Stimulated activated CD8-positive, alpha-beta memory T cell treated with anti-CD3 and anti-CD28 coated beads, Interleukin-15, amount 100 ng/mL, for 24 hours (primary cell): ENCODE measurements at places on chromosomes 7 and 10.

GRCh38 chr7:130929896-130930659, 196.1 kb upstream of the KLF14 start:
- DNase-seq: no peak

DNA sequence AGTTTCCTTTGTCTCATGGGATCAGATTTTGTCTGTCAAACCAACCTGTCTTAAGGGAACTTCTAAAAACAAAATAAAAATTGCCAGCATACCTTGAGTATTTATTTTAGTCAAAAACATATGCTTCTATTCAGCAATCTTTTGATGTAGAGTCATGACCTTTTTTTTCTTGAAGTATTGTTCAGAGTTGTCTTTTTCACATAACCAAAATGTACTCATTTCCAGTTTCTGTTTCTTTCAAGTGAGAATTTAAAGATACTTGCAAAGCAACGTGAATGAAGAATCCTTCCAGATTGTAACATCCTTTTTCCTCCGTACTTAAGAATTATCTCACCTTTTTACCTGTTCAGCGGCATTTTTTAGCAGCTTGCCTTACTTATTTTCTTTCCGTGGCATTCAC, 37.8 kb downstream of the GNAI1 start:
- DNase-seq: no peak

DNA sequence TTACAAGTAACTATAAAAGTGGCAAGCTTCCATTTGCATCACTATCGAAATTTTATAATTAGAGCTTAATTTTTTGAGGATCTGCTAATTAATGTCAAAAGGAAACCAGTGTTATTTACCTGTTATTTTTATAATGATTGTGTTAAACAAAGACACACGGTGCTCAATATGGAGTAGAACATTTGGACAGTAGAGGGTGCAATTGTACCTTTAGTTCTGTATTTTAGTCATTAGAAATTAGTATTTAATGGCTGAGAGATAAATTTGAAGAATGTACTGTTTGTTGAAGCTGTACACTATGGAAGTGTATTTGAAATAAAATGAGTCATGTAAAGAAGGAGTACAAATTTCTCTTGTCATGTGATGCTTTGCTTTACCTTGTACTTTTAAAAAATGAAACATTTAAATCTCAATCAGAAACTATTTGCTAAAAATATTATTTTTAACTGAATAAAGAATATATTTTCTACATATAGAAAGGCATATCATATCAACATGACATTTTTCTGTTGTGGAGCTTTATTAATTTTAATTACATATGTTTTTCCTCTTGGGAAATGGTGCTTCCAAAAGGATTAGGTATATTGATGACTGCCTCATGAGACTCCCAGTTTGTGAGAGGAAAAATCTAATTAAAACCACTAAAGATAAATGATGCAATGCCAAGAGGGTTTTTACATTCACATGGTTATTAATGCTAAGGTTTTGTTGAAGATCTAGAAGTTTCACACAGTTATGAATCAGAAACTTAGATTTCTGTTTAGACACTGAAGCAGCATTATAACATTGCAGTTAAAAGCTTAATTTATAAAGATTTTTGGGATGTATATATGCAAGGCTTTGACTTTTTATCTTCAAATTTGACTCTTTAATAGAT, 10.4 kb upstream of the PRKG1 start:
- DNase-seq: no peak

DNA sequence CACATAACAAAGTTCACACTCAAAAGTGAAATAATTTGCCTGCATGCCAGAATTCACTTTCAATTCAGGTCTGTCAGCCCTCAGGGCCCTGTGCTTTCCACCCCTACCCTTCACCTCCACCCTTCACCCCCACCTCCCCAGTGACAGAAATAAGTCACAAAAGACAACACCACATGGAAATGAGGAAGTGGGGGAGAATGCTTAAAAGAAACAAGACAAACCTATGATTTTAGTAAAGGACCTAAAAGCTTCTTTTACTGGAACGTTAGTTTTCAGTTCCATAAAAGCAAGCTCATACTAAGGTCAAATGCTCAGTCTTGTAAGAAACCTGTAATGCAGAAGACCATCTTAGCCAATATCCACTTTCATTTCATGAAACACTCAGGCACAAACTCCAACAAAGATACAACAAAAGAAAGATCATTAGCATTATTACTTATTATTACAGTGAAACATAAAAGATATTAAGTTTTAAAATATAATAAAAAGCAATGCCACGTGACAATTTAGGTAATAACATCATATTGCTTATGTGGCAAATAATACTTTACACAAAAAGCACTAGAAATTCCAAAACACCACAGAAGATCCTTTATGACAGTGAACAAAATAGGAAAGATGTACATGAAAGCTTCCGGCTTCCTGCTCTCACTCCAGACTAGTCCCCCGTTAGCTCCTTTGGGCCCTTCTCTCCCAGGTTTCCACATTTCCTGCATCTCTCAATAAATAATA, 112.1 kb downstream of the LMBR1 start:
- no peak for DNase-seq

DNA sequence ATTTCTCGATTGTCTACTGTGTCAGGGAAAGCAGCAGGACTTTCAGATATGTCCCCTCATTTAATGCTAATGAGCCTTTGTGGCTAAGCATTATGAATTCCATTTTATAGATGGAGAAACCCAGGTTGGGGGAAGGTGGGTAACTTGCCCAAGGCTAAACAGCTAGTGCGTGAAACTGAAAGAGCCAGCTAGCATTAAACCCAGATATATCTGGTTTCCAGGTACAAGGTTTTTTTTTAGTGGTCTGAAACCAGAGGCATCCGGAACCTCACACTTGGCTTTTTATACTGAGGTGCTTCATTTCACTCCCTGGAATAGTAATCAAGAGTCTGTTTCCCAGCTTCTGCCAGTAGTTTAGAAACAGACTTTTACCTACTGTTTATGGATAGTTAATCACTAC, 694.8 kb downstream of the PHTF2 start:
- DNase-seq: no peak

DNA sequence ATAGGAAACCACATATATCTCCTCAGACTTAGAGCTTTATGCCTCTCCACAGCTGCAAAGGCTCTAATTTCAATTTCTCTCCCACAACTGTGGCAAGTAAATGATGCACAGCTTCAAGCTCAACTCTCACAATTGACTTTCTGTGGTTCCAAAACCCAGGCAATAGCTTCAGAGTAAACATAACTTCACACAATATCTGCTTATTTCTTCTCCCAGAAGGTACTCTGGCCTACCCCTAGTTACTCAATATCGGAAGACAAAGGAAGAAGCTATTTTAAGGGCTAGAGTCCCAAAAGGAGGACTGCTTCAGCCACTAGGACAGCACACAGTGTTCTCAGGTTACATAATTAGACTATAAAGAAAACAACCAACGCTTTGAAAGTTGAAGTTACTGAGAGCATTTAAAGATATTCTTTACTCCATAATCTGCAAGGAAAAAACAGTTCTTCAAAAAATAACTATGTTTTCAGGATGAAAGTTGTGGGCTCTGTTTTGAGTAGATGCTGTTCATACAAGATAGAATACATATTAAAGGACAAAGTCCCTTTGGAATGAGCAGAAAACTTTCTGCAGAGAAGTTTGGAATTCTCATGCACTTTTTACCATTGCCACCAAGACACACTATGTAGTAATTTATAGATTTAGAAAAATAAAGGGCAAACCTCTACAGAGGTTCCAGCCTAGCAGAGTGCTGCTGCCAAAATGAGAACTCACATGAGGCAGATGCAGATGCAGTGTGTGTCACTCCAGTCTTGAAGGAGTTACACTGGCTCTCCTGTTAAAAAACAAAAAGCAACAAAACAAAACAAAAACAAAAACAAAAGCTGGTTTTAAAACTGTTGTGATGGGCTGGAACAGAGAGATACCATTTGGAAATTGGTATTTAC, 81.8 kb downstream of the NT5C2 start:
- no peak for DNase-seq

DNA sequence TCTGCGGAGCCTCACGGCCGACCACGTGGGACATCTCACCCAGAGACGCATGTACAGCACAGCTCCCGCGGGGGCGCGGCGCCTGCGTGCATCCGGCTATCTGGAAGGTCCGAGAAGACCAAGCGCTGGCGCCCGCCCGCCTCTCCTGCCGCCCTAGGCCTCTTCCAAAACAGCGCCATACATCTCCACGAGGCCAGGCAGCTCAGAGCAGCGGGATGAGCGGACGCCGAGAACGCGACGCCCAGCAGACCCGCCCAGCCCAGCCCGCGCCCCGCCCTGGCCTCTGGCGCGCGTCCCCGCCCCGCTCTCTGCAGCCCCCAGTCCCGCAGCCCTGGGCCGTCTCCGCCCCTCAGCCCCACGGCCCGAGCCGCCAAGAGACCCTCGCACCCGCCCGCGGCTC, 20.3 kb upstream of the LANCL2 start:
- no peak for DNase-seq

GRCh38 chr10:110818311-110819256, 53.1 kb upstream of the PDCD4 start:
- DNase-seq: no peak

DNA sequence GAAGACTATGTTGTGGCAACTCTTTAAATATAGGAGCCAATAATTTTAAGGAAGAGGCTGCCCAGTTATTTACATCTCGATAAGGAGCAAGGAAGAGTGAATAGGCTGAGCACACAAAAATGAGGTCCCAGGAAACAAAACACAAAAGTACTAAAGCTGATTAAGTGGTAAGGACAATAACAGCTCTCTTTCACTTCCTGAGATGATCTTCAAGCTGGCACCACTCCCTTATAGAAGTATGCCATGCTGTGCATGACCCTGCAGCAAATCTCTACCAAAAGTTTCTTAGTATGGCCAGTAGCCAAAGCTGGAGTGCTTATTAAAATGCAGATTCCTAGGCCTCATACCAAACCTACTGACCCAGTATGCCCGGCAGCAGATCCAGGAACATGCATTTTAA, 39.7 kb downstream of the CADPS2 start:
- DNase-seq: no peak
